CD8-positive, alpha-beta T cell (primary cell): ENCODE measurements at places on chromosomes 7 and 10.

GRCh38 chr10:116833986-116834985 lies 15.0 kb upstream of the ENO4 start:
- DNase-seq, result no peak

DNA sequence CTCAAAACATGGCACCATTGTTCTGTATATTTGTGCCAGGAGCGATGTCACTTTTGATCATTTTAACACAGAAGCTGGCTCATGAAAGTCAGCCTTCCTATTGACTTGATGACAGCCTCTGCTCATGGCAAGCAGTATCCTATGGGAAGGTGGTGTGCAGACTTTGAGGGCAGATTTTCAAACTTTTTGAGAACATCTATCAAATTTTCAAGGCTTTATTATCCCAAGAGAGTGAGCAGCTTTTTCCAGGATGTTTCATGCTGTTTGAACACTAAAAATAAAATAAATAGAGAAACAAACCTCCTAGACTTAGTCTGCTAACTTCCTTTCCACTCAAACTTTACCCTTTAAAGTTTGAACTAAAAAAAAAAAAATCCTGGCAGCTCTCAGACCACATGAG lies 20.3 kb downstream of the FAM13C start:
- no peak for DNase-seq

DNA sequence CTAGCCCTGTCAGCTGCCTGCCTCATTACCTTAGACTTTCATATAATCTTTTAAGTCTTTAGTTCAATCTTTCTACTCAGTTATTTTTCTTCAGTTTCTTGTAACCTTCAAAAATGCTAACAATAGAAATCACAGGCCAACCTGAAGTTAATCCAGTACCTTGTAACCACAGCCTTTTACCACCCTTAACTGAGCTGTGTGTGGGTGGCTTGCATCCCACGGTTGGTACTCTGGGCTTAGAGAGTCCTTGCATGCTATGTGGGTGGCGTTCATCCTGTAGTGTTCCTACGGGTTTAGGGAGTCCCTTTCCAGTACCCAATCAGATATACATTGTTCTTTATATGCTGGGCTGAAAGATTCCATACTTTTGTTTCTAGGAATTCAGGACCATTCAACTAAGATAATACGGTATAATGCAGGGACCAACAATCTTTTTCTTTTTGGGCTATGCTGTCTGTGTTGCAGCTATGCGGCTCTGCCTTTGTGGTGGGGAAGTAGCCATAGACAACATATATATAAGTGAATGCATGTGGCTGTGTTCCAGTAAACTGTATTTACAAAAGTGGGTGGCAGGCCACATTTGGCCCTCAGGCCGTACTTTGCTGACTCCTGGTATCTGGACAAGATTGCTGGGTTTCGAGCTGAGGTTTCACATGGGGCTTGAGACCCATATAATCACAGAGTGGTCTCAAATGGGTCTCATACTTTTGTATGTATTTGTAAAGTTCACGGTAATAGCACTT lies 280.8 kb upstream of the LRGUK start:
- no peak for DNase-seq

- no peak for DNase-seq
Observed at GRCh38 chr7:100091411-100092181, 2.8 kb downstream of the COPS6 start.

DNA sequence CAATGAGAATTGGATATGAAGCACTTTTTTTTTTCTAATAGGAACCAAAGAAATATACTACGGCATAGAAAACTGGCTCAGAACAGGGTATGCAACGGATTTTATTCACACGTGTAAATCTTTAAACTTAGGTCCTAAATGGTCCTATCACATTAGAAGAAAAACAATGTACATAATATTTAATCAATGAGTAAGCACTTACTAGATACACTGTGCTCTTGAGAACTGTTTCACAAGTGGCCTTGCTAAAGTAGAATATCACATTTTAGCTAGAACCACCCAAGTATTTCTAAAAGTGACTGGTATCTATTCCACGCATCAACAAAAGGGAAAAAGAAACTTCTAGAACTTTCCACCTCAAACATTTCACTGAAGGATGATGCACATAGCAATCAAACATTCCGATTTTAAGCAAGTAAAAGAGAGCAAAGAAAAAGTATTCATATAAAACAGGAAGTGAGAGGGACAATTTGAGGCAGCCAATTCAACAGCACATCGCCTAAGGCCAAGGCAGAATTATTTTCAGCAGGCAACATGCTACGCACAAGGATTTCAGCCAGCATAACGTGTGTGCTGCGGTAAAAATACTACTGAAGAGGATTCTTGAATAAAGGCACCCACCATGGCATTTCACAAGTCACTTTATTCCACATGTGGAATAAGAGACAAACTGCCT lies 55.8 kb downstream of the PARD3 start:
- no peak for DNase-seq
